HCT116 (cell line): ENCODE measurements at places on chromosomes 7 and 10. TPM values are rescaled to one million over a fixed set of nuclear protein-coding genes. Genes with fewer than 3 reads are reported as not detected.

DNA sequence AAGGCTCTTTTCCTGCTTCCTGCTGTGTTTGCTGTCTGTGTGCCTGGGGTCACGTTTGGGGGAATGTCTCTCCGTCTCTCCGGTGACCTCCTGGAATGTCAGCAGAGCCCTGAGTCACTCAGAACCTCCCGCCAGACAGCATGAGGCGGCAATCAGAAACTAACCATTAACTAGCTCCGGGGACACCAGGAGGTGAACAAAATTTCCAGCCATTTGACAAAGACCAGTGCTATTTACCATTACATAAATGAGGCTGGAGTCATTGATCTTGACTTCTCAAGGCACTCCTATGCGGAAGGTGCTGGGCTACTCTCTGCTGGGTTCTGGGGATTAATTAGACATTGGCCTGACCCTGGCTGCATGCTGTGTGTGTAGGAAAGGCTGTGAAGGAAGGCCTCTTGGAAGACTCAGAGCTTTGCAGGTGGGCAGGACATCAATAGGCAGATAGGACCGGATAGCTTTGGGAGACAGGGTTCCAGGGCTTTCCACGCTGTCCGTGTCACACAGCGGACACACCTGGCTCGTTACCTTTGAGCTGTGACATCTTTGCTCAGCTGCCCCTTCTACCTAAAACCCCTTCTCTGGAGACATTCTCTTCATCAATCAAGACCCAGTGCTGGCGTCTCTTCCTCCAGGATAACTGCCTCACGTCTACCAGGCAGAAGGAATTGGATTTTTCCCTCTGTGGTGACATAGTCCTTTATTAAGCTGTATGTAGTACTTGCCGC is 77.0 kb downstream of the PFKFB3 start:
- no peak overlapping the region for H3K4me3 ChIP-seq
- H3K27me3 ChIP-seq, result no peaks in the 10 kb centered on the region
- peak; percentile 61 for DNase-seq
- H3K36me3 ChIP-seq, result no peaks in the 10 kb centered on the region

- no peaks in the 10 kb centered on the region for H3K4me1 ChIP-seq
- H3K27me3 ChIP-seq, result peaks cover 77% of the 10 kb centered on the region
- no peak overlapping the region for H3K27ac ChIP-seq
- DNase-seq, result no peak
- no peaks in the 10 kb centered on the region for H3K36me3 ChIP-seq
- no peak overlapping the region for H3K4me3 ChIP-seq
These were observed 260.8 kb downstream of the DYNC1I1 start for GRCh38 chr7:96033009-96033598.

MBL2 gene
- not detected for total RNA-seq

GRCh38 chr10:35223016-35223415 is 96.4 kb downstream of the CREM start:
- H3K27ac ChIP-seq, result no peak overlapping the region
- peaks cover 8% of the 10 kb centered on the region; the same call in 1 of the 2 replicates for H3K4me1 ChIP-seq
- DNase-seq, result no peak
- no peak overlapping the region for H3K4me3 ChIP-seq
- H3K27me3 ChIP-seq, result no peaks in the 10 kb centered on the region
- no peaks in the 10 kb centered on the region for H3K36me3 ChIP-seq

GRCh38 chr10:69172241-69172982 is 7.6 kb upstream of the SUPV3L1 start:
- H3K4me3 ChIP-seq, result no peak overlapping the region
- 0 out of 2 replicates have a peak, but pooled peaks cover 6% of the 10 kb centered on the region for H3K36me3 ChIP-seq
- no peak overlapping the region for H3K27ac ChIP-seq

DNA sequence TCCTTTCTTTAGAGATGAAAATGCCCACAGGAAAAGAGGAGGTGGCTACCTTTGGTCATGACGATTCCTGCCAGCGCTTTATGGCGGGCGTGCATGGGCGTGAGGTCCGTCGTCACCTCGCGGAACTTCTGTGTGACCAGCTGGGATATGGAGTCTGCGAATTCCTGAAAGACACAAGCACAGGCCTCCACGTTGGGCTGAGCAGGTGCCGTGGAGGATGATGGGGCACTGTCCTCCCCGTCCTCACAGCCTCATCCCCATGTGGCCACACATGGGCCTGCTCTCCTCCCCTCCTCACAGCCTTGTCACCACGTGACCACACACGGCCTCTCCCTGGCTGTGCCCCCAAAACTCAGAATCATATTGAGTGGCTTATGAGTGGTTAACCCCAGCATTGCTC is 214.7 kb downstream of the WDR37 start:
- no peak overlapping the region for H3K27ac ChIP-seq
- H3K27me3 ChIP-seq, result peaks cover 12% of the 10 kb centered on the region; the same call in 1 of the 2 replicates
- no peak for DNase-seq

DYNC1I1 gene
- total RNA-seq, result not detected

- DNase-seq, result no peak
- no peak overlapping the region for H3K4me3 ChIP-seq
- H3K27me3 ChIP-seq, result no peaks in the 10 kb centered on the region
- H3K4me1 ChIP-seq, result peaks cover 13% of the 10 kb centered on the region
These were observed 94.9 kb downstream of the NPSR1 start for GRCh38 chr7:34752929-34753328.

DNA sequence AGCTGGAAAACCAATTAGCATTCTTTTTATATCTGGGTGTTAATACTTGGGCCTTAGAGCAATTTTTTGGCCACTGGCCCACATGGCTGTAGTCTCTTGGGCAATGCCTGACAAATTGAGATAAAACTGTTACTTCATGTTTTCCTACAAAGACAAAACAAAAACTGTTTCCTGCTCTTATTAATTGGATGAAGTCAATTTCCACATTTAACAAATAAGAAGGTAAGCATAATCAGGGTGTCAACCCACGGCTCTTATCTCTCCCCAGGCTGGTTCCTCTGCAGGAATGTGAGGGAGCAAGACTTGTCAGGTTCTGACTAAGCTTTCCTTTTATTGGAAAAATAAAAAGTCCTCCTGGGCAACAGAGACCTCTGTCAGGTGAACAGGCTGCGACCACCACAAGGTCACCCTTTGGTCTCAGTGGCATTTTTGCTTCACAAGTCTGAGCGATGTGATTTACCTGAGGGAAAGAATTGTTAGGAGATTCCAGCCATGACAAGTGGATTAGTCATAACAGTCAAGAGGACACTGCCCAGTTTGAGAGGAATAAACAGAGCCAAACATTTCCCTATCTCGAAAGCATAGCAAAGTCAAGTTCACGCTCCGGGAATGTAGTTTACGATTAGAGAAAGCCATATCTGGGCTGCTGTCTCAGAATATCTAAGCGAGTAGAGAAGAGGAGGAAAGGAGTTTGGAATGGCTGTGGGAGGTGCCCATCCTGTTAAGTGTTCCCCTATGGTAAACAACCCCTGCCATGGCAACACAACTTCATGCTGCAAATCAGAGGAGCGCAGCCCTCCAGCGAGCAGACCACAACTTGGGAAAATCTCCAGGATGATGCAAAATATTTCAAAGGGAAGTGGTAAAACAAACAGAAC is 144.4 kb downstream of the TES start:
- H3K4me1 ChIP-seq, result peaks cover 66% of the 10 kb centered on the region
- peak; percentile 96 for DNase-seq
- H3K4me3 ChIP-seq, result peak overlapping the region; percentile 41

PAPOLB gene
- total RNA-seq, result 0.20 TPM

- no peaks in the 10 kb centered on the region for H3K4me1 ChIP-seq
- H3K27ac ChIP-seq, result no peak overlapping the region
- no peak overlapping the region for H3K4me3 ChIP-seq
- DNase-seq, result no peak
- H3K36me3 ChIP-seq, result no peaks in the 10 kb centered on the region
These were observed 188.4 kb downstream of the EBF3 start for GRCh38 chr10:129775681-129776080.

LRRC61 gene
- 12.0 TPM for total RNA-seq

DNA sequence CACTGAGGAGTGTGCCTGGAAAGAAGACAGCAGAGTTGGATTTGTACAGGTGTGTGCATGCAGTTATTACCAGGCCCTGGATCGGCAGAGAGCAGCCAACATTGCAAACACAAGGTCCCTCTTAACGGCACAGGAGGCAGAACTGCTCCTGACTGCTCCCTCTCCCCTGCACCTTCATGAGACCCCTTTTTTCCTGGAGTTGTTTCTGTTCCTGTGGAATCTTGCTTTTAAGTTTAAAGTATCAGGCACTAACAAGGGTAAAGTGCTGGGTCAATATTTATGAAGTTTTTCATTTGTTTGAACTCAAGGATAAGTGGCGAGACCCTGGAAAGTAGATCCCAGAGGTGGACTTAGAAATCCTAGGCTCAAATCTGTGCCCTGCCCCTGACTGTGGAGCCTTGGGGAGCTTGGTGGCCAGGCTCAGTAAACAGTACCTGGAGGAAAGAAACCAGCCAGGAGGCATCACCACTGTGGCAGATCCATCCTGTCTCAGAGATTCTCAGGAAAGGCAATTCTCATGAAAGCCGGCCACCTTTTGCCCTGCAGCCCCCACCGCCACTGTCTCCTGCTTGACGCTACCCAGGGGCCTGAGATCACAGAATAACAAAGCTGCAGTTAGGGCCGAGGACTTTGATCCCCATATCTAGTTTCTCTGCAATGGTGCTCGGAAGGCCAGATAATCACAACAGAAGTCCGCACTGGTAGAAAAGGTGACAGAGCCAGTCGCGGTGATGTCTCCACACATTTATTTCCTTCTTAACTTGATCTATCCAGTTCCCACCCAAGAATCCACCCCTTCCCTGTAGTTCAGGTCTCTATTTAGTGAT is 36.7 kb downstream of the DDC start:
- no peaks in the 10 kb centered on the region for H3K27me3 ChIP-seq
- peaks cover 17% of the 10 kb centered on the region for H3K4me1 ChIP-seq
- DNase-seq, result no peak
- H3K4me3 ChIP-seq, result no peak overlapping the region

- H3K4me3 ChIP-seq, result no peak overlapping the region
- no peak overlapping the region for H3K27ac ChIP-seq
- no peaks in the 10 kb centered on the region for H3K36me3 ChIP-seq
These were observed 20.0 kb upstream of the ARPC1A start for GRCh38 chr7:99305473-99306260.

GIMAP8 gene
- 0.15 TPM for total RNA-seq

DNA sequence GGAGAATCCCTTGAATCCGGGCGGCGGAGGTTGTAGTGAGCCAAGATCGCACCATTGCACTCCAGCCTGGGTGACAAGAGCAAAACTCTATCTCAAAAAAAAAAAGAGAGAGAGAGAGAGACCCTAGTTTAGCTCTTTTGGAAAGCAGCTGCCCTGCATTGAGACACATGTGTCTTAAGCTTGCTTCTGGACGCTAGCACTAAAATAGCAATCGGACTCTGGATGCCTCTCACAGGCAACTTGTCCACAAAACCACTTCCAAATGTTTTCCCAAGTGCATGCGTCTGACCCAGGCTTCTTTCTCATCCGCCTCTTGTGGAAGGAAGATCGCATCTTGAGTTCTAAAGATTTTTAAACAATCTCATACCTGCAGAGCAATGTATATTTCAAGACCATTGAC is 182.7 kb downstream of the CUX1 start:
- H3K4me1 ChIP-seq, result peaks cover 17% of the 10 kb centered on the region
- H3K27me3 ChIP-seq, result no peaks in the 10 kb centered on the region
- no peaks in the 10 kb centered on the region for H3K36me3 ChIP-seq
- no peak overlapping the region for H3K4me3 ChIP-seq

DNA sequence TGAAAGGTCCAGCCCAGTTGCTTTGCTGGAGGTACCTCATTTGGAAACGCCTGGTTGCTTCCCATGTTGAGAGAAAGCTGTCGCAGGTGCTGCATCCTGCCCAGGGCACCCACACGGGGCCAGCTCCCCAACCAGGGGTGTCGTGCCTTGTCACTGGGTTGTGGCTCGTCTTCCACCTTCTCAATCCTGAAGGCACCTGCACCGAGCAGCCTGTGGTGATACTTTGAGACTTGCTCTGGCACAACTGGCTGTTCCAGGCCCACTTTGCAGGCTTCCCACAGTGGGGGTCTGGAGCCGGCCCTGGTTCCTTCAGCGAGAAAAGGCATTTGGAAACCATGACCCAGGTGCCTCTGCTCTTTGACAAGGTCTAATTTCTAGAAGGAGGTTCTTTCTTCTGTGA is 197.3 kb upstream of the PPP2R2D start:
- H3K36me3 ChIP-seq, result no peaks in the 10 kb centered on the region
- H3K27ac ChIP-seq, result no peak overlapping the region
- no peaks in the 10 kb centered on the region for H3K27me3 ChIP-seq
- H3K4me1 ChIP-seq, result no peaks in the 10 kb centered on the region
